ENCODE measurements at places on chromosomes 12 and 14.

GRCh38 chr12:69555461-69555860 lies 29.8 kb upstream of the CCT2 start:
- no peak overlapping the region for H3K27ac ChIP-seq
- H3K27me3 ChIP-seq: no peaks in the 10 kb centered on the region
- H3K4me1 ChIP-seq: peaks cover 13% of the 10 kb centered on the region

DNA sequence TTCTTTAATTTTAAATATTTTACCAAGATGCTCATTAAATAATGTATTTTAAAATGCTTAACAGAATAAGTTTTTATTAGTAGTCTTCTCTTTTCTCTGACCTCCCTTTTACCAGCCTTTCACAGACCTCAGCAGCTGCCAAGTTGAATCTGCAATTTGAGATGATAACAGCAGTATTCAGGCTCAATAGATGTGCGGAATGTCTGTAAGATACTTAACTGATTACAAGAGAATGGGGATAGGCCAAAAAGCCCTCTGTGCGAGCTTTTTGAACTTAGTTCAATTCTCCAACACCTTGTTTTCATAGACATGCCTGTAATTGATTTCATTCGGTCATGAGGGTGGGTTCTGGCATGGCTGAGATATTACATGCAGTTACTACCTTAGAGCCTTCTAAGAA lies 277.2 kb downstream of the TMTC2 start:
- no peak for DNase-seq
- H3K36me3 ChIP-seq: no peaks in the 10 kb centered on the region
- H3K4me1 ChIP-seq: peaks cover 8% of the 10 kb centered on the region
- no peaks in the 10 kb centered on the region for H3K27me3 ChIP-seq

DNA sequence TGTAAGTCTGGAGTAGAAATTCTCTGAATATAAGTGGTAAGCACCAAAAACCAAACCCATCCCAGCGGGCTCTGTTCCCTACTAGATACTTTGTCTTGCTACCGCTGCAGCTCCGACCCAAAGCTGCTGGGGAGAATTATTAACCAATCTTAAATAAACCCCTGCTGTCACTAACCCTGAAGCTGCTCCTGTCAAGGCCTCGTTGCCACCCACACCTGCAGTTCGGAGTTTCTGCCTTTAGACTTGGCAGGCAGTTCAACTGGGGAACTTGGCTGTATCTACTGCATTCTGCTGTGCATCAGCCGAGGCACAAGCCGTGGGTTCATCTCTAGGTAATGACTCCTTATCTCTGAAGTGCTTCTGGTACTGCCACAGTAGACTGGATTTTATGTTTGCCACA lies 55.5 kb downstream of the PPM1A start:
- H3K27me3 ChIP-seq: no peaks in the 10 kb centered on the region
- no peak for DNase-seq
- H3K4me3 ChIP-seq: no peak overlapping the region
- H3K4me1 ChIP-seq: no peaks in the 10 kb centered on the region
- peak overlapping the region; percentile 88 for H3K27ac ChIP-seq
- H3K36me3 ChIP-seq: peaks cover 3% of the 10 kb centered on the region

DNA sequence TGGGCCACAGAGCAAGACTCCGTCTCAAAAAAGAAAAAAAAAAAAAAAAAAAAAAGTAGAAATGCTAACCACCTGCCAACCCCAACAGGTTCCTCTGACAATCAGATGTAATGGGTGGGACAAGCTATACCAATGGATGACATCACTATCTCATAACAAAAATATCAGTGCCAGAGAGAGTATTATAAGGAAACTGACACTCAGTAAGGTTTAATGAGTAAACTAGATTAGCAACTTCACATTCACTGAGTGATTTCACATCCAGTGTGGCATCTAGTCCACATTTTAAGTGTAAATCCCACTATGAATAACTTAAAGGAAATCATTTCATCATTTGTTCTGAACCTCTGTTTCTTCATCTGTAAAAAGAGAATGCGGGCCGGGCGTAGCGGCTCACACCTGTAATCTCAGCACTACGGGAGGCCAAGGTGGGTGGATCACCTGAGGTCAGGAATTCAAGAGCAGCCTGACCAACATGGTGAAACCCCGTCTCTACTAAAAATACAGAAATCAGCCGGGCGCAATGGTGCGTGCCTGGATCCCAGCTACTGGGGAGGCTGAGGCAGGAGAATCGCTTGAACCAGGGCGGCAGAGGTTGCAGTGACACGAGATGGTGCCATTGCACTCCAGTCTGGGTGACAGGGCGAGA lies 1.8 kb downstream of the SART3 start:
- no peaks in the 10 kb centered on the region for H3K27me3 ChIP-seq
- no peak overlapping the region for H3K27ac ChIP-seq
- peak overlapping the region; percentile 75 for H3K4me3 ChIP-seq
- peaks cover 36% of the 10 kb centered on the region for H3K4me1 ChIP-seq
- DNase-seq: no peak

GRCh38 chr12:71371122-71371521 lies 68.5 kb upstream of the LGR5 start:
- H3K4me3 ChIP-seq: no peak overlapping the region
- no peaks in the 10 kb centered on the region for H3K4me1 ChIP-seq
- H3K36me3 ChIP-seq: no peaks in the 10 kb centered on the region
- H3K27ac ChIP-seq: no peak overlapping the region
- no peak for DNase-seq

DNA sequence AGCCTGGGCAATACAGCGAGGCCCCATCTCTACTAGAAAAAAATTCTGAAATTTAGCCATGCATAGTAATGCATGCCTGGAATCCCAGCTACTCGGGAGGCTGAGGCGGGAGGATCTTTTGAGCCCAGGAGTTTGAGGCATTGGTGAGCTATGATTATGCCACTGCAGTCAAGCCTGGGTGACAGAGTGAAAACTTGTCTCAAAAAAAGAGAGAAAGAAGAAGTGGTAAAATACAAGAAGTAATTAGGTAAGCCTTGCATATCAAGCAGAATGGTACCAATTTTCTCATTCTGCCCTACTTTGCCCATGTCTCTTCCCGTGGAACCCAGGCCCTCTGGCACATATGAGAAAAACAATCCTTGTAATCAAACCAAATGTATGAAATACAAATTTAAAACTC lies 70.7 kb downstream of the SUSD6 start:
- no peaks in the 10 kb centered on the region for H3K27me3 ChIP-seq
- no peaks in the 10 kb centered on the region for H3K36me3 ChIP-seq
- H3K27ac ChIP-seq: no peak overlapping the region
- H3K4me1 ChIP-seq: peaks cover 9% of the 10 kb centered on the region
- DNase-seq: no peak

GRCh38 chr12:114976959-114977358 lies 293.0 kb upstream of the TBX3 start:
- H3K36me3 ChIP-seq: no peaks in the 10 kb centered on the region
- no peaks in the 10 kb centered on the region for H3K27me3 ChIP-seq
- no peak overlapping the region for H3K4me3 ChIP-seq
- no peaks in the 10 kb centered on the region for H3K4me1 ChIP-seq
- no peak overlapping the region for H3K27ac ChIP-seq
- no peak for DNase-seq

DNA sequence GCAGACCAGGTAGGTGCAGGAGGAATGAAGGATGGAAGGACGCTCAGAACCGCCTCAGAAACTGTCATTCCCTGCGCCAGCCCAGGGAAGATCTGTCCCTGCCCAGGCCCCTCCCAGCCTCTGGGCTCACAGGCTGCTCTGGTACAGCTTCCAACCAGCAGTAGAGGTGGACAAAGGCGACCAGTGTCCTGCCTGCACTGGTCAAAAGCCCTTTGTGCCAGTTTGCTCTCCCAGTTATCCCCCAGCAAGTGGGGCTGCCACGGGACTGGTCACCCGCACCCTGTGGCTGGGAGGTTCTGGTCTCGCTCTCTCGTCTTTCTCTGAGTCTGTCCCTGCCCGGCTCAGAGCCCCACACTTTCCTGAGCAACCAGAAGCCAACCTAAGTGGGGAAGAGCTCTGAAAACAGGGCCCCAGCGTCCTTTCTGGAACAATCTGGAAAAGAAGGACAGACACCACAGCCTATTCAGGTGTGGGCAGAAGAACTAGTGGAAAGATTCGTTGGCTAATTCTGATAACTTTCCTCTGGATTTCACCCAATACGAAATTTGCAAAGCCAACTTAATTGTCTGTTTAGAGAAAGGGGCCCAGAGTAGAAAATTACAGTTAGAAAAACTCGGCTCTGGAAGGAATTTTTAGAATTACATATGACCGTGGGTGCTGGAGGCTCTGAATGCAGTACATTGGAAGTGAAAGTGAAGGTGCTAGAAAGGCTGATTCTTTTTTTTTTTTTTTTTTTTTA lies 21.7 kb downstream of the SNRNP35 start:
- H3K27me3 ChIP-seq: no peaks in the 10 kb centered on the region
- peaks cover 3% of the 10 kb centered on the region for H3K36me3 ChIP-seq
- no peak overlapping the region for H3K4me3 ChIP-seq
- H3K4me1 ChIP-seq: peaks cover 4% of the 10 kb centered on the region
- no peak for DNase-seq

DNA sequence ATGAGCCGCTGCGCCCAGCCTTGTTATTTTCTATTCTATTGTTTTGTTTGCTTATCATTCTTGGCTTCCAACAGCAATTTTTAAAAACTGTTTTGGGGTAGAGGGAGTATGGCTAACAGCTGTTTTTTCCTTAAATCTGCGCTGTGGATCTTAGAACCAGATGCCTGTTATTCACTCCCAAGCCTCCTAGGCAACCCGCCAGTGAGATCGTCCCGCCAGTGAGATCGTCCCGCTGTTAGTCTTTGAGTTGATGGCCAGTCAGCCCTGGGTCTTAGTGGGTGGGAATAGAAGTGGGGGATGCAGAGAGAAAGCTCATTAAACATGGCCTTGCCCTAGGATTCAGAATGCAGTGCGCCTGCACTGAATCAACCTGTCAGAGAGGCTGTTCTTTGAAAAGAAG lies 67.3 kb upstream of the BICD1 start:
- DNase-seq: peak; percentile 17
- no peak overlapping the region for H3K27ac ChIP-seq
- peaks cover 9% of the 10 kb centered on the region for H3K4me1 ChIP-seq
- peaks cover 5% of the 10 kb centered on the region for H3K36me3 ChIP-seq
- H3K27me3 ChIP-seq: peaks cover 14% of the 10 kb centered on the region

GRCh38 chr14:100826391-100827100 lies 628 bp downstream of the MEG3 start:
- no peak overlapping the region for H3K27ac ChIP-seq
- H3K4me1 ChIP-seq: peaks cover 54% of the 10 kb centered on the region
- no peak for DNase-seq
- no peaks in the 10 kb centered on the region for H3K27me3 ChIP-seq

GRCh38 chr14:78614593-78614992 lies 444.4 kb downstream of the NRXN3 start:
- H3K27me3 ChIP-seq: no peaks in the 10 kb centered on the region
- H3K4me3 ChIP-seq: no peak overlapping the region
- H3K4me1 ChIP-seq: peaks cover 28% of the 10 kb centered on the region
- no peaks in the 10 kb centered on the region for H3K36me3 ChIP-seq
- no peak overlapping the region for H3K27ac ChIP-seq

DNA sequence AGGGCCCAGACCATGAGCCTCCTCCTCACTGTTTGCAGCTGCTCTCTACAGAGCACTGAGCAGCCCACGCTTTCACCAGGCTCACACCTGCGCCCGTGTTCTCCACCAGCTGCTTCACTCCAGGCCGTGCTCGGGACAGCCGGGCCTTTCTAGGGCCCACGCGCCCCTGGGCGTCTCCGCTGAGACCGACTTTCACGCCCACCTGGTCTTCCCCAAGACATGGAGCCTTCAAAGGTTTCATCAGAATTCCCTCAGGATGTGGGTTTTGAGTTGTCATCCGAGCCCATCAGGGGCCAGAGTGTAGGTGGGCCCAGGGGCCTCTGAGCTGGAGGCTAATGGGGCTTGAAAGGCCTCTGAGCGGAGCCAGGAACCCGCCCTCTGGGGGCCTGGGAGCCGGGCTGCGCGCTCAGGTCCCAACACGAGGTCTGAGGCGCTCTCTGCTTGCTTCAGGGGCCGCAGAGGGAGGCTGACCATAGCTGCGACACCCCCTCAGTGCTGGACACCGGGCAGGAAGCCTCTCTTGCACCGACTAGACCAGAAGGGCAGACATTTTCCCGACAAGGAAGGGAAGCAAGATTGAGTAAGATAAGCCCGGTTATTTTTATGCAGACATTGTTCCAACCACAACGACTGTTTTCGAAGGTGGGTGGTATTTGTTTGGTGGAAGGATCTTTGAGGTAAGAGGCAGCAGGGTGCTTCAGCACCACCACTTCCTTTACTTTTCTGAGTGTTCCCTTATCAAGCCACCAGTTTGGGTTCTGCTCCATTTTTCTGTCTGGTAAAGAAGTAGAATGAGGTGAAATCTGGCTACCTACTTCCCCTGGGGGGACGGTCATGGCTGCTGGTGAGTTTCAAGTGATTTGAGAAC lies 125.0 kb upstream of the FUT8 start:
- H3K4me3 ChIP-seq: no peak overlapping the region
- H3K27ac ChIP-seq: no peak overlapping the region
- H3K27me3 ChIP-seq: no peaks in the 10 kb centered on the region
- DNase-seq: no peak
- no peaks in the 10 kb centered on the region for H3K36me3 ChIP-seq

- H3K4me1 ChIP-seq: no peaks in the 10 kb centered on the region
- H3K4me3 ChIP-seq: no peak overlapping the region
- peaks cover 17% of the 10 kb centered on the region for H3K27me3 ChIP-seq
- H3K27ac ChIP-seq: no peak overlapping the region
These were observed 8.2 kb upstream of the BATF start for GRCh38 chr14:75513911-75514672.

DNA sequence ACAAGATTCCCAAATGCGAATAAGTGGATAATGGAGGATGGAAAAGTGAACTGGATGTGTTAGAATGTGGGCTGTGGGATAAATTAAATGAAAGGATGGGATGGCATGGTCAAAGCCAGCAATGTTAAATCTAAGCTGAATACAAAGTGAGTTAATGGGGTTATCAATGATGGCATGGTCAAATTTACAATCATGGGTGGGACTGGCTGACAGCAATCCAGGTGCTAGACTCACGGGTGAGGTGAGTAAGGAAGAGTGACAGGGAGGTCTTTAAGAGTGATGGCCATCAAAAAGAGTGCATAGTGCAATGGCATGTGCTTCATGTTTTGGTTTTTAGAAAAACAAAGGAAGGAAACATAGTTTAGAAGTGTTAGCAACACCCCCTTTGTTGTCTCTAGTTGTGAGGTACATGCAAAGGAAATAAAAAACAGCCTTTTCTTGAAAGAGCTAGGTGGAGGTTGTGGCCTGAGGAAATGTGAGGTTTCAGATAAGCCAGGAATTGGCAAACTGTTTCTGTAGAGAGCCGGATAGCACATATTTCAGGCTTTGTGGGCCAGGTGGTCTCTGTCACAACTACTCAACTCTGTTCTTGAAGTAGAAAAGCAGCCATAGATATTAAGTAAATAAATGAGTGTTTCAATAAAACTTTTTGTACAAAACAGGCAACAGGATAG lies 328.7 kb downstream of the RPL10L start:
- no peak for DNase-seq
- H3K4me1 ChIP-seq: peaks cover 4% of the 10 kb centered on the region
